ENCODE measurements at places on chromosomes 12 and 14.
A peak's percentile ranks its signal among the peaks of the same experiment; 100 is the strongest.

- no peak for DNase-seq
Observed at GRCh38 chr14:53450871-53451270, 297.7 kb upstream of the DDHD1 start.

GRCh38 chr14:67199016-67199415, 9.8 kb downstream of the GARIN2 start:
- DNase-seq, result no peak

- DNase-seq, result no peak
Observed at GRCh38 chr12:109167781-109168180, 51.4 kb downstream of the ACACB start.

- DNase-seq, result no peak
Observed at GRCh38 chr14:96217376-96217913, 12.8 kb downstream of the BDKRB2 start.

- DNase-seq, result no peak
Observed at GRCh38 chr12:11976005-11976404, 94.7 kb upstream of the BCL2L14 start.

DNA sequence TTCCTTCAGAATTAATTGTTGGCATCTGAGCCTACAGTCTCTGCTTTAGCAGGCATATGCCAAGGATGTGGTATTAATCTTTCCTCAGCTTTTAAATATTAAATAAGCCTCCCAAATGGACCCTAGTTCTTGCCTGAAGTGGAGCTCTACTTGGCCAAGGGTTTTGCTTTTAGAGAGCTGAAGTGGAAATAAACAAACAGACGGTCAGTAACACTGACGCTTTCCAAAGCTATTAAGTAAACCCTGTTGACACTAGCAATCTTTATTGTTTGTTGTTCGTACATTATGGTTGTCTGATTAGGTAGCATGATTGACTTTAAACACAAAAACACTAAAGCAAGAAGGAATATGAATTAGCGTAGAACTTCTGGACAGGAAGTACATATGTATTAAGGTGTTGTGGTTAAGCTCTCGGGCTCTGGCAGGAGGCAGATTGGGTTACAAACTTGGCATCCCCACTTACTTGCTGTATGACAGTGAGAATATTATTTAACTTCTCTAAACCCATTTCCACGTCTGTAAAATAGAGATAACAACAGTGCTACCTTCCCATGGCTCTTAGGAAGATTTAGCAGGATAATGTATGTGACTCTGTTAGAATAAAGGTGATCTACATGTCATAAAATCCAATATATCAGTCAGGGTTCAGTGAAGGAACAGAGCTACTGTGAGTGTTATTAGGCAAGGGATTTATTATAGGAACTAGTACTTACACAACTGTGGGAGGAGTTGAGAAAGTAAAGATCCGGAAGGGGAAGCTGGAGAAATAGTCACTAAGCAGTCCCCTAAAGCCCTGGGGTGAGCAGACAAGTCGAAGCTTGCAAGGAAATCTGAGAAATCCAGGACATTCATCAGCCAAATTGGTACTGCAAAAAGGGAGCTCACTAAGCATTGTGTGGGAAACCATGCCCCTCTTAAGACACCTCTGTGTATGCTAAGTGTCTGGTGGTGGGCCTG, 92.2 kb upstream of the ATF7IP start:
- DNase-seq, result peak; percentile 58

GRCh38 chr14:20866194-20866593, 25.0 kb upstream of the RNASE3 start:
- DNase-seq, result no peak

All from A673 (cell line).